ENCODE measurements at places on chromosomes 12 and 14.

DNA sequence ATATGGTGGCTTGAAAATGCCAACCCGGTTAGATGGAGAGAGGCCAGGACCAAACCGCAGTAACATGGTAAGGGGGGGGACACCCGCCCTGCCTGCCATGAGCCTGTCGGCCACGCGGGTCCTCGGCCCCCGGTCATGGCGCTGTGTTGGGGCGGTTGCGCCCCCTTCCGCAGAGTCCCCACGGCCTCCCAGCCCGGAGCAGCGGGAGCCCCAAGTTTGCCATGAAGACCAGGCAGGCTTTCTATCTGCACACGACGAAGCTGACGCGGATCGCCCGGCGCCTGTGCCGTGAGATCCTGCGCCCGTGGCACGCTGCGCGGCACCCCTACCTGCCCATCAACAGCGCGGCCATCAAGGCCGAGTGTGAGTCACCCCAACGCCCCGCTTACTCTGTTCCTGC lies 10.1 kb upstream of the CRIP2 start:
- DNase-seq: no peak

GRCh38 chr12:56590237-56590830 lies 39.8 kb downstream of the BAZ2A start:
- DNase-seq: no peak

DNA sequence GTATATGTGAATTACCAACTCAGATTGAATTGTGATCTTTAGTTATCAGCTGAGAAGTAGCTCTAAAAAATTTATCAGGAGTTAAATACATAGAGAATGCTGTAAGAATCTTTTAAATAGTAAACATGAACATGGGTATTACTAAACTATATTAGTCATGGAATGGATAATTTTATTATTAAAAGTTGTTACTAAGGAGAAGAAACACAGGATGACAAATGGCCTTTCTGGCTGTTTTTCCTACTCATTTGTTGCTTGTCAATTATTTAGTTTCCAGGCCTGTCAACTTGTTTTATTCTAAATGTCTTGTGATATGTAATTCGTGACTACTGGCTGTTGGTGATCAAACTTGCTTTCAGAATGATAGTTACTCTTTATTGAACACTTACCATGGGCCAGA lies 58.7 kb downstream of the KTN1 start:
- no peak for DNase-seq

GRCh38 chr12:27971606-27972005 lies 927 bp downstream of the PTHLH start:
- DNase-seq: no peak

- DNase-seq: no peak
Measured at GRCh38 chr14:69073915-69074314, 79.0 kb downstream of the DCAF5 start.
